H54 (cell line): ENCODE measurements at places on chromosomes 1 and 21.

DNA sequence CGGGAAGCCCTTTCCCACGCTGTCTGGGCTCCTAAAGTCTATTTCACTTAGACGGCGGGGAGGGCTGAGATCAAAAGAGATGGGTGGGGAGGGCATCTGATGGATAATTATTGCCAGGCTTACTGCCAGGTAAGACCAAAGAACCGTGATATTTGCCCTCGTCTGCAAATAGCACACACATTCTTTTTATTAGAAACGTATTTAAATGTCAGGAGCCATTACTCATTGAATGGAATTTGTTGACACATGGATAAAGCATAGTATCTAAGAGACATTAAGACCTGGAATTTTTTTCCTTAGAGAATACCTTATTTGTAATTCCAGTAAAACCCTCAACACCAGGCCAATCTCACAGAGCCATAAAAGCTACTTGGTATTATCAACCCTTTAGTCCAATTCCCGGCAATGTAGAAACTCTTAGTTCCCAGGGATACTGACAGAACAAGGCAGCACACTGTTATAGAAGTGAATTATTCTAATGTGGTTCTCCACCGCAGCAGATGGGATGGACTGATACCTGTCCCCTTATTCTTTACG lies 10.6 kb downstream of the URB1 start:
- DNase-seq, result no peak

DNA sequence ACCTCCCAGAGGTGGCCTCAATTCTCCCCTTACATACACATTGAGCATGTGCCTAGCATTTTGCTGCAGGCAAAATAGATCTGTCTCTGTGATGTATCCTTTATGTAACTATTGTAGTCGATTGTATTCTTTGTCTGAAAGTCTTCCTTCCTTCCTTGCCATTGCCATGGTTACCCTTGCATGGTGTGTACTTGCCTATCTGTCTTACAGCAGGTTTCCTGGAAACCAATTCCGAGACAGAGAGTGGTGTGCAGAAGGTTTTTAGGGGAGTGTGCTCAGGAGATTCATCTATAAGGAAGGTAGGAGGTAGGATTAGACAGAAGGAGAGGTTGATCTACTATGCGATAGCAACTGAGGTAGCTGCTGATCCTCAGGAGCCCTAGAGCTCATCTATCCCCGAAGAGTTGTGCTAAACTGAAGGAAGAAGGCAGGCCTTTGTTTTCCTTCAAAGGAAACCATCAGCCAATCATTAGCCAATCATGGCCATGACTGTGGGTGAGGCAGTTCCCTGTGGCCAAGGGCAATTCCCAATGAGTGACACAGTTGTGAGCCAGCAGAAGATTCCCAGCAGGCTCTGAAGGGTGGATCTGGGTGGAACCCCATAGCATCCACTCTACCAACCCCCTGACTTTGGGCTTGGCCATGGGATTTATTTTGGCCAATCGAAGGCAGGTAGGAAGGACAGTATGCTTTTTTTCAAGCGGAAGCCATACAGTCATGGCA lies 15.0 kb downstream of the CITED4 start:
- no peak for DNase-seq

DNA sequence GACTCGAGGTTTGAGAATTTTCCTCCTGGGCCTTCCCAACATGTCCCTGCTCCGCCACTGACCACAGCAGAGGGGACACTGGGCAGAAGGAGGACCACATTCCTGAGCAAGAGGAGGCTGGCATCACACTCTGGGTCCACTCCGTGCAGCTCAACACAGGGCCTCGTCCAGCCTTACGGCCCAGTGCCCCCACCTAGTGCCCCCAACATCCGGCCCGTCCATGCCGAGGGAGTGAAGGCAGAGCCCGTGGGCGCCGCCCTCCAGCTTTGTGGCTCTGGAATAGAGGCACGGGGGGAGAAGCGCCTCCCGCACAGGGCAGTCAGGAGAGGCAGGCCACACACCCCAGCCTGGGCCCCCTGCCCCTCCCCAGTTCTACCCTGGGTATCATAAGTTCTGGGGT lies 158.3 kb downstream of the NPHP4 start:
- DNase-seq, result no peak

DNA sequence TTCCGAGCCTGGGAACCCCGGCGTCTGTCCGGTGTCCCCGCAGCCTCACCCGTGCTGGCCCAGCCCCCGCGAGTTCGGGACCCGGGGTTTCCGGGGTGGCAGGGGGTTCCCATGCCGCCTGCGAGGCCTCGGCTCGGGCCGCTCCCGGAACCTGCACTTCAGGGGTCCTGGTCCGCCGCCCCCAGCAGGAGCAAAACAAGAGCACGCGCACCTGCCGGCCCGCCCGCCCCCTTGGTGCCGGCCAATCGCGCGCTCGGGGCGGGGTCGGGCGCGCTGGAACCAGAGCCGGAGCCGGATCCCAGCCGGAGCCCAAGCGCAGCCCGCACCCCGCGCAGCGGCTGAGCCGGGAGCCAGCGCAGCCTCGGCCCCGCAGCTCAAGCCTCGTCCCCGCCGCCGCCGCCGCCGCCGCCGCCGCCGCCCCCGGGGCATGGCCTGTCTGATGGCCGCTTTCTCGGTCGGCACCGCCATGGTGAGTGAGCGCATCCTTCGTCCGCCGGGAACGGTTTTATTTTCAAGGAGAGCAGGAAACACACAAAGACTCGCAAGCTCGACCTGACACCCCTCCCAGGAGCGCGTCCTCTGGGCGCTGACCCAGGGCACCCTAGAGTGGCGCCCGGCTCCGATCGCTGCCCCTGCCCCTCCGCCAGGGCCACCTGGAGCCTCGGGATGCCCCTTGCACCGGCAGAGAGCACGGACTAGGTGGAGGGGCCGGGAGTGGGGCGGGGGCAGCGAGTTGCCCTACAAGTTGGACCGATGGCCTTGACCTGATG lies at the start of gene ABCG1:
TSS of gene ABCG1 (plus strand) at position 305 of the 770 bp plus-strand sequence. CDS start at position 428, 123 bp downstream.
- no peak for DNase-seq

- DNase-seq, result no peak
Observed at GRCh38 chr1:117570988-117571409, 34.8 kb upstream of the TENT5C start.

DNA sequence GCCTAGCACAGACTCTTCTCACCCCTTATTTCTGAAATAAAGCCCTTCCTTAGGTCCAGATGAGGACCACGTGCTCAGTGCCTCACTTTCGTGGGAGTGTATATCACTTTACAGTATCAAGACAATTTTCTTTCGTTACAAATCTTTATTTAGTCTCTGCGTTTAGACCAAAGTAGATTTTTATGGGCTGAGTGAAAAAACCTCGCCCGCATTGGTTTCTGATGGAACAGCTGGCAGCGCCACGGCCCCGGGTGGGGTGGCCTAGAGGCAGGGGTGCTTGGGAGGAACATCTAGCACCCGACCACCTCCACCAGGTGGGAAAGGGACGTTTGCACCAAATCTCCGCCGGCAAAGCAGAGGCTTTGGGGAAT lies 7.6 kb downstream of the SIM2 start:
- no peak for DNase-seq

GRCh38 chr1:51312718-51313117 lies 17.6 kb downstream of the TTC39A start:
- no peak for DNase-seq

GRCh38 chr1:231072502-231073094 lies 32.5 kb upstream of the FAM89A start:
- no peak for DNase-seq

DNA sequence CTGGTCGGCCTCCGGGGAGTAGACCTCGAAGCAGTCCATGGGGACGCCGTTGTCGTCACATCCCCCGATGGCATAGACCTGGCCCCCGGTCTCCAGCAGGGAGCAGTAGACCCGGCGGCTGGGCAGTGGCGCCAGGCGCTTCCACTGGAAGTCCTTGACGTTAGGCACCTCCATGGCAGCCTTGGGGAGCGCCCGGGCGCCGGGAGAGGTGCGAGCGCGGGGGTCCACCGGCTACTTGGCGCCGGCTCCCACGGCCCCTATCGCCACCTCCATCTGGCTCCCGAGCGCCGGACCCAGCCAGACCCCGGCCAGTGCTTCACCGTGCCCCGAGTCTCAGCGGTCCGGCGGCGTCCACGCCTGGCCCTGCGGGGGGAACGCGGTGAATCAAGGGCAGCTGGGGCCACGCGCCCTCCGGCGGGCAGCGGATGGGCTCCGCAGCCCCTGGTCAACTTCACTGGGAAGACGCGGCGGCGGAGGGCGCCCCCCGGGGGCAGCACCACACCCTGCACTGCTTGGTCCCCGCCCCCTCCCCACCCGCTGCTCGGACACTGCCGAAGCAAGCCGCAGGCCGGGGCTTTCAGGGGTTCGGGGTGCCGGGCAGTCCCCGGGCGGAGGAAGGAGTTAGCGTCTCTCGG lies 13.2 kb downstream of the KLHDC8A start:
- DNase-seq, result no peak

DNA sequence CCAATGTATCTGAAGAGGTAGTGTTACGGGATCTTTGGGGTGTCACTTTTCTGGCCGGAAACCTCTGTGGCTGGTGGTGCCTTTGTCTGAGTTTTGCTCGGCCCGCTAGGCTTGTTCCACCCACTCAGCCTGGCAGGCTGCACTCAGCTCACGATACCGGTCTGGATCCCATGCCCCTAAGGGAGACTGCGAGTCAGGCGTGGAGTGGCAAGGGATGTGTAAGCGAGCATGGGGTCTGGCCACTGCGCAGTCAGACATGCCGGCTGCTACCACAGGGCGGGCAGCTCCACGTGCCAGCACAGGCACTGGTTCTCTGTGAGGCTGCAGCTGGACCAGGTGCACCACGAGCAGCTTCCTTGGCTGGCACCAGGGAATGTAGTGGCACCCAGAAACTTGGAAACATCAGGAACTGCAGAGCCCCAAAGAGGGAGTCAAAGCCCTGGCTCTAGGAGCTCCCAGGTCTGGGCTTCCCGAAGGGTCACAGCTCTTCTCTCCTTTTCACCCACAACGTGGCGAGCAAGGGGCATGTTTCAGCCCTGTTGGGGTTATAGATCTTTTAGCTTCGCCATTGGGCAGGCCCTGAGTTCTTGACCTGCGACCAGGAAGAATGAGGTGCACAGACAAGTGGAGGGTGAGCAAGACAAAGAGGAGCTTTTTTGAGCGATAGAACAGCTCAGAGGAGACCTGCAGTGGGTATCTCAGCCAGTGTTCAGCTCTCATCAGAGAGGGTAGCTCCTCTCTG lies 23.8 kb upstream of the LRRC8C start:
- no peak for DNase-seq

GRCh38 chr1:110434946-110435345 lies 16.0 kb upstream of the PROK1 start:
- no peak for DNase-seq

- no peak for DNase-seq
Observed at GRCh38 chr1:42157667-42158066, 4.5 kb downstream of the GUCA2B start.

DNA sequence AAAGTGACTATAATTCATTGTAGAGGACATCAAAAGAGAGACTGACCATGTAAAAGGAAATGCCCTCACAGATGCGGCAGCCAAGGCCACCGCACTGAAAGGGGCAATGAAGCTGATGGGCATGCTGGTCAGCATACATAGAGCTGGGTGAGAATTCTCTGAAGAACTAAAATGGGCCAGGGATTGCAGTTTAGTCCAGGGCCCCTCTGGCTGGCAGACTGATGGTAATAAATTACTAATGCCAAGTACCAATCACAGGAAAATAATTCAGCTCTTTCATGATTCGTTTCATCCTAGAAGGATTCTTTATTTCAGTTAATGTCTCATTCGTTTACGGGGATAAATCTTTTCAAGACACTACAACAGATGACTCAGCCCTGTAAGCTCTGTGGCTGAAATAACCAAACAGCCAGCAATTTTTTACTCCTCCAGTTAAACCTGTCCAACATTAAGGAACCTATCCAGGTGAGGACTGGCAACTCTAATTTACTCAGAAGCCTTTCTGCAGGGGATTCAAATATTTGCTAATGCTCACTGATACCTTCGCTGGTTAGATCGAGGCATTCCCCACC lies 56.9 kb upstream of the MAP1LC3C start:
- DNase-seq, result no peak

GRCh38 chr21:31616216-31616615 lies 43.3 kb upstream of the SOD1 start:
- no peak for DNase-seq

DNA sequence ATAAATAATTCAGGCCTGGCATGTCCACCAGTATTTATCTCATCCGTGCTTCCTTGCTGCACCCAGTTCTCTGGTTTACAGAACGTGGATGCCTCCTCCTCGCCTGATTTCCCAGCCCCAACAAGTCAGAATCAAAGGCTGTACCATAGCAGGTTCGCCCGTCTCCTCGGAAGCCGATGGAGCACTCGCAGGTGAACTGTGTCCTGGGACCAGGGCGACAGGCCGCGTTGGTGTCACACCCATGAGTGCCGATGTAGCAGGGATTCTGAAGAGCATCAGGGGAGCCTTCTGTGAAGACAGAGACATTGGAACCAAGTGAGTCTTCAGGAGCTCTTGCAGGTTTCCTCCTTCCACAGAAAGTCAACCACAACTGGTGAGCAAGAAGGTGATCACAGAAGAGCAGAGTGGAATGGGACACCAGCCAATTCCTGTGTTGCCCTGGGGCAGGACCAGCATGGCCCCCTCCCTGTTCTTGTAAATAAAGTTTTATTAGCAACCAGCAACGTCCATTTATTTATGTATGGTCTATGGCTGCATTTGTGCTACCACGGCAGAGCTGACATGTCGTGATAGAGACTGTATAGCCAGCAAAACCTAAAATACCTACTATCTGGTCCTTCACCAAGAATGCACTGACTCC lies 40.8 kb downstream of the NID1 start:
- DNase-seq, result no peak

DNA sequence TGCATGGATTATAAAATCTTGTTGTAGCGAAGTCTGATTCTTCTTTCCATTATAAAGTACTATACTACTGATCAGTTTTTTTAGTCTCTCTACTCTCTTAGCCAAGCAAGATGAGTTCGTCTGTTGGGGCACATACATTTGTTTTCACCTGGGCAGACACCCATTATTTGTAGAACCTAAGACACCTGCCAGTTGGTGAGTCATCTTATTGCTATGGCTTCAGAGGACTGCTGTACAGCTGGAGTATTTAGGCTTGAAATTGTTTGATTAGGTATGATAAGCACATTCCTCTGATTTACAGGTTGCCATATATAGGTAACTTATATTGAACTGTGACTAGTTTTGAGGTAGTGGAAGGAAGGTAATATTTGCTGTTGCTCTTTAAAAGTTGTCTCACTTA lies 17.2 kb downstream of the RBM15 start:
- no peak for DNase-seq

DNA sequence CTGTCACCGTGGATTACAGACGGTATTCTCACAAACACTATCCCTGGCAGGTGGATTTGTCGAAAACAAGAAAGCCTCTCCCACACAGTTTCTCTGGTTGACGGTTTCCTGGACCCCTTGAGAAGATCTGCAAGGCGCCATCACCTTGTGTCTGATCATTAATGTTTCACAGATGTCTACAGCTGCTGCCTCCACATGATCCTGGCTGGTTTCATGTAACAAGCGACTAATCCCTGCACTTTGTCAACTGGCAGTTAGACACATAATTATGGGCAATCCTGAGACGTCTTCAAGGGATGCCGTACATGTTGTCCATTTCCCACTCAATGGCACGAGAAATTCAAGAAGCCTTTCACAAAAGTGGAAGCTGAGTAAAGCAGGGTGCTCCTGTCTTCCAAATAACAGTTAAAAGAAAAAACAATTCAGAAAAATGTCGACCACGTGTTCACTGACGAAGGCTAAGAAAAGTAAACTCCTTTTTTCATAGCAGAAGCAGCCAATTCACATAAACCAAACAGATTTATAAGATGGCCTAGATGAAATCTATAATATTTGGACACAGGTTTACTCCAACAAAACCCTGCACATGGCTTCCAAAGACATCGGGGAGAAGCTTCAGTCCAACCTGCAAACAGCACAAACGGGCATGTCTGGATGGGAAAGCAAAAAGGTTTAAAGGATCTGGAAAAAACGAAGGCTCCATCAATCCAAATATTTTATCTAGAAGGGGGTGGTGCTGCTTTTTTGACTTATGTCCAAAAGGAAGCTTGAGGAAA lies 52.2 kb downstream of the CAPZB start:
- no peak for DNase-seq
